Endothelial cell of umbilical vein (primary cell): ENCODE measurements at places on chromosomes 1 and 21. TPM values are rescaled to one million over a fixed set of nuclear protein-coding genes. Genes with fewer than 3 reads are reported as not detected.

LCE3E gene
- polyA plus RNA-seq = not detected in 2 replicates

DEPDC1 gene
- 3.9 and 5.5 TPM in 2 replicates for polyA plus RNA-seq

GRCh38 chr1:8404460-8405370 lies 86.8 kb downstream of the SLC45A1 start:
- DNase-seq = no peak

GRCh38 chr1:33057095-33057494 lies 20.4 kb upstream of the AK2 start:
- DNase-seq = no peak

BARHL2 gene
- not detected in 2 replicates for polyA plus RNA-seq

DNA sequence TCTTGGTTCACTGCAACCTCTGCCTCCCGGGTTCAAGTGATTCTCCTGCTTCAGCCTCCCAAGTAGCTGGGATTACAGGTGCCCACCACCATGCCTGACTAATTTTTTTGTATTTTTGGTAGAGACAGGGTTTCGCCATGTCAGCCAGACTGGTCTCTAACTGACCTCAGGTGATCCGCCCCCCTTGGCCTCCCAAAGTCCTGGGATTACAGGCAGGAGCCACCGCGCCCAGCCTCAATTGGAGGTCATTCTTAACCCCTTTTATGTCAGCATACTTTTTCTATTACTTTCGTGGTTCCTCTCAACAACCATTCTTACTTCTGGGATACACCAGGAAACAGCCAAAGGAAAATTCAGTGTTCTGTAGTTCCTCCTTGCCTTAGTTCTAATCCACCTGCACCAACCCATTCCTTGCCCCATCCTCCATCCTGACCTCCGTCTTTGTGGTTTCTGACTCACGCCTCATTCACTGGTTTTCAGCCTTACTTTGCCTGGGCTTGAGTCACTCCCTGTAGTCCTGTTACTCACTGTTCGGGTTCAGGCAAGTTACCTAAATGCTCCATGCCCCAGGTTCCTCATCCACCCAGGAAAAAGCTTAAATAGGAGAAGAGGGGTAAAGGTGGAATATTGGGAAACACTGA lies 12.9 kb upstream of the BCL10 start:
- DNase-seq = peak; percentile 70

DNA sequence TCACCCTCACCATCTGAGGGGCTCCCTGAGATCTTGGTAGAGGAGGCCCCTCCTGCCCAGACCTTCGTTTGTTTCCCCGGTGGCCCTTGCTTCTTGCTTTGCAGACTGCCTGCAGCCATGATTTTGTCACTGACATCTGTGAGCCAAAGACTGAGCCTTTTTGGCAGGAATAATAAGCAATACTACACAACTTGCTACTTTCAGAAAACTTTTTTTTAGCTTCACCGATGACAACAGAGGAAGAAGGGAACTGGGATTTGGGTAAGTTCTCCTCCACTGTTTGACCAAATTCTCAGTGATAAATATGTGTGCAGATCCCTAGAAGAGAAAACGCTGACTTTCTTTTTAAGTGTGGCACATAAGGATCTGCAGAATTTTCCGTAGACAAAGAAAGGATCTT lies 11.7 kb upstream of the CD101 start:
- DNase-seq = no peak

TEKT2 gene
- polyA plus RNA-seq = 0.61 and 0.62 TPM in 2 replicates

NCF2 gene
- 0.03 TPM in 1 of 2 replicates, not detected in the other for polyA plus RNA-seq

- DNase-seq = no peak
Observed at GRCh38 chr1:40479156-40479555, 2.1 kb downstream of the ZFP69 start.

B3GALT5 gene
- 0.03 and 0.04 TPM in 2 replicates for polyA plus RNA-seq

GSTM1 gene
- polyA plus RNA-seq = 0.16 TPM in 1 of 2 replicates, not detected in the other

- DNase-seq = no peak
Observed at GRCh38 chr1:14403961-14404645, 194.4 kb upstream of the KAZN start.

DNA sequence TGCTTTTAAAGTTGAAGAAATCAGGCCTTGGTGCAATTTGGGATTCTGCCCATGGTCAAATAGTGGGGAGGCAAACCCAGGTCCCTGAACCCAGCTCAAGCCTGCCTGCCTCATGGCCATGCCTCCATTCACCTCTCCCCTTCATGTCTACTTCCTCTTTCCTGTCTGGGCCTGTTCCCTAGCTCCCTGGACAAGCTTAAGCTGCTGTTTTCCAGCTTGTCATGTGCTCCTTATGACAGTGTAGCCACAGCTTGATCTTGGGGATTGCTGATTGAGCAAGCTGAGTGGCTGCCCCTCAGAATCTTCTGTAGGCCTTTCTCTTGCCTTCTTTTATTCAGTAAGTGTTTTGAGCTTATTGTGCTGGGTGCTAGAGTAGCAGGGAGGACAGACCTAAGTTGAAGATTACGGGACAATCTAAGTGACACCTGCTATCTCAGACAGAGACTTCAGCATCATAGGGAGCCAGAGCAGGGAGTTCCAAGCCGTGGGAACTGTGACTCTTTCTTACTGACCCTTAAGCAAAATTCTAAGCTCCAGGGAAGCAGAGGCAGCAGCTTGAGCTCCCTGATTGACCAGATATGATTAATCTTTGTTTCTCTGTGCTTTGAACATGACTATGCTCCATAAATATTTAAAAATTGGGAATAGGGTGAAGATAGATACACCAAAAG lies 520 bp upstream of the MR1 start:
- no peak for DNase-seq

GRCh38 chr1:243855616-243856318 lies 5.7 kb upstream of the AKT3 start:
- DNase-seq = no peak

C4BPB gene
- not detected in 2 replicates for polyA plus RNA-seq

DNA sequence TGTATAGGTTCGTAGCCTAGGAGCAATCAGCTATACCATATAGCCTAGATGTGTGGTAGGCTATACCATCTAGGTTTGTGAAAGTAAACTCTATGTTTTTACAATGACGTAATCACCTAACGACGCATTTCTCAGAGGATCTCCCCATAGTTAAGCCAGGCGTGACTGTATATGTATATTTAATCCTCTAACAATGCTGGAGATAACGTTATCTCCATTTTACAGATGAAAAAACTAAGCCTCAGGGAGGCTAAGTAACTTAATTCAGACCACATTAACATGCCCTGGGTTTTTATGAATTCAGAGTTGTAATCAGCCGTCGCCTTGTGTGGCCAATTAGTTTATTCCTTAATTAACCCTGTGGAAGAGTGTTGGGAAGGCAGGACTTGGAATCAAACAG lies 107.7 kb upstream of the PLXNA2 start:
- no peak for DNase-seq

DNA sequence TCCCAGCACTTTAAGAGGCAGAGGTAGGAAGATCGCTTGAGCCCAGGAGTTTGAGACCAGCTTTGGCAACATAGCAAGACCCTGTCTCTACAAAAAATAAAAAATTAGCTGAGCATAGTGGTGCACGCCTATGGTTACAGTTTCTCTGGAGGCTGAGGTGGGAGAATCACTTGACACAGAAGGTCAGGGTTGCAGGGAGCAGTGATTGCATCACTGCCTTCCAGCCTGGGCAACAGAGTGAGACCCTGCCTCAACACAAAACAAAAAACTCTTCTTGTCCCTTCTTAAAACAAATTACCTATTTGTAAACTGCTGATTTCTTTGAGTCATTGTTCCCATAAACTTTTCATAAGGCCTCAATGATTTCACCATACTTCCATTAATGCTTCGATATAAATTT lies 18.7 kb downstream of the PRKAA2 start:
- DNase-seq = no peak

DNA sequence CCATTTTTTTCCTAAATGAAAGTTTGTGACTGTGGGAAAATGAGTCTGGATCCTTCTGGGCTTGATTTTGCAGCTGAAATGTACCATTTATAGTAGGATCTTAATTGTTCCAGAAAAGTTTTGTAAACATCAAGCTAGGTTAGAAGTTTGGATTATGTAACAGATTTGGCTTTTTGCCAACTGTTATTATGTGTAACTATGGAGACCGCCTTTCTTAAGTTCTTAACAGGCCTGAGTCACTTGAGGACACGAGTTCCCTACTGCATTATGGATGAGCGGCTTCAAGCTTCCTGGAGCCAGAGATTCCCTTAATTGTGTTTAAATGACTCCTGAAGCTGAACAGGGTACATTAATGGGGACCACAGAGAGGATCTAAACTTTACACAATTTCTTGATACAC lies 22.2 kb downstream of the SLC25A33 start:
- DNase-seq = peak; percentile 90

LCE1A gene
- not detected in 2 replicates for polyA plus RNA-seq

DNA sequence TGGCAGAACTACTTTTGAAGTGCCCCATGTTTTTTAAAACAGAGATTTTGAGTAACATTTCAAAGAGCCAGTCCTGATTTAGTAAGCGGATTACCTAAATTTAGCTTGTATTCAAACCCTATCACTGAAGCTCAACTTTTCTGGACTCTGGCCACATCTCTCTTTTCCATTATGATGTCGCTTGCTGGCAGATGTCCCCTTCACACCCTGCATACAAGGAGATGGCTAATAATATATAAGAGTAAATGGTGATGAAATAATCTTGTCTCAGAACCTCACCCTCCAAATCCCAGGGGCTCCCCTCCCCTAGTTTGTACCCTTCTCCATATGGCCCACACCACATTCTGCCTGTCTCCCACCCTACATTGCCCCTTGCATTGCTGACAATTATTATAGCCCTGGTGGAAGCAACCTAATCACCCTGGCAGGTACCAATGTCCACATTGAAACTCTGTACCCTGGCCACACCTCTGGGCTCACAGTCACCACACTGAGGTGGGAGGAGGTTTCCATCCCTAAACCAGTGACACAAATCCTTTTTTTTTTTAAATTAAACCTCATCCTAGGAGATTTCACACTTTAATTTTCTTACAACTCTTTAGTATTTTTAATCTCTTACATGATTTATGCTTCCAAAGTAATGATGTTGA lies 106.0 kb upstream of the SYT6 start:
- no peak for DNase-seq

DNA sequence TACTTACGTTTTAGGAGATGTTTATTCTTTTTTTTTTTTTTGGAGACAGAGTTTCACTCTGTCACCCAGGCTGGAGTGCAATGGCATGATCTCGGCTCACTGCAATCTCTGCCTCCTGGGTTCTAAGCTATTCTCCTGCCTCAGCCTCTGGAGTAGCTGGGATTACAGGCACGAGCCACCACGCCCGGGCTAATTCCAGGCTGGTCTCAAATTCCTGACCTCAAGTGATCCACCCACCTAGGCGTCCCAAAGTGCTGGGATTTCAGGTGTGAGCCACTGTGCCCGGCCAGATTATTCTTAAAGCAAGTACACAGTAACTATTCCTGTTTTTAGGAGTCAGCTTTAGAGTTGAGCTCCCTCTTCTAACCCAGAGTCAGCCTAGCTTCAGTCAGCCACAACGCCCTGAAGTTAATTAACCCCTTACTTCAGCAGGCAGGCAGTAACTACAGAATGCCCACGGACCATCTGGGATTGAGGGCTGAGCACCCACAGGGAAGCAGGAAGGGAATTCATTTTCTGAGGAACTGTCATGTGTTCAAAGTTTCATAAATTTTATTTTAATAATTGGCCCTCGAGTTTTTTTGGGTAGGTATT lies 5.3 kb upstream of the ID3 start:
- no peak for DNase-seq

DNA sequence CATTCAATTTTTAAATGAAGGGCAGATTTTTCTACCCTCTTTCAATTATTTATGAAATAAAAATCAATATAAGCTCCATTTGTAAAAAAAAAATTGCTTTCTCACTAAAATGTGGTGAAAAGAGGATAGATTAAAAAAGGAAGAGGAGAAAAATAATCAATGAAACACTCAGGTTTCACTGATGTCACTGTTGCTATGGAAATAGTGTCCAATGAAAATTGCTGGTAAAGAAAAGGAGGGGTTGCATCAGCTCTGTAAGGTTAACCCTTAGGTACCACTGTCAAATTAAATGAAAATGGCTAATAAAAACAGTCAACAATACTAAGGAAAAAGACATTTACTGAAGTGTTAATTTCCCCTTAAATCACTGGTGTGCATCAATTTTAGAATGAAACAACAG lies 91.6 kb upstream of the TTC39A start:
- DNase-seq = peak; percentile 59

- peak; percentile 81 for DNase-seq
Observed at GRCh38 chr1:235919833-235920441, 53.2 kb upstream of the LYST start.

LCE1F gene
- polyA plus RNA-seq = not detected in 2 replicates

DNA sequence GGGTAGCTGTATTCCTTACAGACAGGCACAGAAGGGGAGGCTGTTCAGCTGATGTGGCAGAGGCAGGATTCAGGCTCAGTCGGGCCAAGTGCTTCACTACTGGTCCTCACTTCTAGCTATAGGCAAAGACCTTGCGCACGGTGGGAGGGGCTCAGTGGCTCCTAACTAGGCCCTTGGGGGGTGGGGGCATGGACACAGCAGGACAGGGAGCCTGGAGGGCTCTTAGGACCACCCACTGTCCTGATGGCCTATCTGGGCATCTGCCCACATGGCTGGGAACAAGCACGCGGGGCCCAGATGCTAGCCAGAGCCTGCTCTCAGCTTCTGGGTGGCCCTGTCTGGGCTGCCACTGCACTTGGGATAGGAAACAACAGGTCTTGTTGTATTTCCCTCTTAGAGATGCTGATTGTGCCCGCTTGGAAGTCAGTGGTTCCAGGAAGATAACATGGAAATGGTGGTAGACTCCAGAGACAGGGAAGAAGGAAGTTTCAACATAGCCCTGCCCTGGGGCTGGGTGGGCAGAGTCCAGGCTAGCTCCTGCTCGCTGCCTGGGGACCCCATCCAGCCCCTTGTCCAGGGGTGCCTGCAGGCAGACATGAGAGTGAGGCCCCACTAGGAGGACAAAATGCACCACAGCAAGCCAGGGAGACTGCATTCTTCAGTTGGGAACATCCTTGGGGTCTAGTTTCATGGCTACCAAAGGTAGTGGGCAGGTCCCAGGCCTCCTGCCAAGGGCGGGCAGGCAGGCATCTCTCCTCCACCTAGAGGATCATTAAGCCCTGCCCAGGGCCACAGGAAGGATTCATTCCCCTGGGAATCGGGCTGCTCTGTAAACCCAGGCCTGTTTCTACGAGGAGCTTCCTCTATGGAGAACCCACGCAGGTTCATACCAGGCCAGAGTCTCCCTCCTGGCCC lies 102.5 kb downstream of the BCAR3 start:
- DNase-seq = no peak

DNA sequence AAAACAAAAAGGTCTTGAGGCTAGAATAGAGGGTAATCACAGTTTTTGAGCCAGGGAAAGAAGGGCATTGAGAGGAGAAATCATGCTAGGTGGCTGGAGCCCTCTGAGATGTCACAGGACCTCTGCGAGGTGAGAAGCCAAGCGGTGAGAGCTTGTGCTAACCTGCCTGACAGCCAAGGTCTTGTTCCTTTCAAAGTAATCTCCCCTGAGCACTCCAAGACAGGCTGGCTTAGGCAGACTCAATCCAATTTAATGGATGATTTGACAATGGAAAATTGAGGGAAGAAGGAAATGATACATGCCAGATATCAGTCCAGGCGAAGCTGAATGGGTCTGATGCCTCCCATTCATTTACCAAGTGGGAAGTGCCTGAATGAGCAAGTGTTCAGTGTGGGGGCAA lies 311.9 kb upstream of the PTBP2 start:
- no peak for DNase-seq

DNA sequence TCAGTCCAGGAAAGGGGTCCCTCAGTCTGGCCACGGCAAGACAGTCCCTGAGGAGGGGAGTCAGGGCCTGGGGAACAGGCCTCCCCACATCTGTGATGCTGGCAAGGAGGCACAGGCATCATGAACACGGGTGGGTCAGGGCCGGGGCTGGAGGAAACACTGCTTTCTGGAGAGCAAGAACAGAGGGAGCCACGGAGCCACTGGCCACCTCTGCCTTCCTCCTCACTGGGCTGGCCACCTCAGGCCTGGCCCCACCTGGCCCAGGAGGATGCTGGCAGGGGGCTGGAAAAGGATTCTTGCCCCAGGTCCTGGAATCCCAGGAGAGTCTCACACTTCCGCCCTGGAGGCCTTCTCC lies 15.7 kb downstream of the BLACAT1 start:
- no peak for DNase-seq
